Activated CD4-positive, alpha-beta T cell treated with anti-CD3 and anti-CD28 coated beads, Interleukin-2, amount 50 U/mL, for 1 hour (primary cell): ENCODE measurements at places on chromosomes 6 and 20.

DNA sequence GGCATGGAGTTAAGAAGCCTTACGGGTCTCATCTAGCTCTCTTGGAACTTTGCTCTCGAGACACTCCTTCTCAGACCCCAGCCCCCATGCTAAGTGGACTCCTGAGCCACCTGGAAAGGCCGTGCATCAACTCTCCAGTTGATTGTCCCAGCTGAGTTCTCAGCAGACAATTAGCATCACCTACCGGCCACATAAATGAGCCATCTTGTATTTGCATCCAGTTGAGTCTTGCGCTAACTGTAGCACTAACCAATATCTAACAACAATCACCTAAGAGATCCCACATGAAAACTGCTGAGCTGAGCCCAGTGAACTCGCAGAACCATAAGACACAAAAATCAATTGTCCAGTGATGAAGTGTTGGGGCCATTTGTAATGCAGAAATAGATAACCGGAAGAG, 49.7 kb downstream of the PCNA start:
- DNase-seq, result no peak

DNA sequence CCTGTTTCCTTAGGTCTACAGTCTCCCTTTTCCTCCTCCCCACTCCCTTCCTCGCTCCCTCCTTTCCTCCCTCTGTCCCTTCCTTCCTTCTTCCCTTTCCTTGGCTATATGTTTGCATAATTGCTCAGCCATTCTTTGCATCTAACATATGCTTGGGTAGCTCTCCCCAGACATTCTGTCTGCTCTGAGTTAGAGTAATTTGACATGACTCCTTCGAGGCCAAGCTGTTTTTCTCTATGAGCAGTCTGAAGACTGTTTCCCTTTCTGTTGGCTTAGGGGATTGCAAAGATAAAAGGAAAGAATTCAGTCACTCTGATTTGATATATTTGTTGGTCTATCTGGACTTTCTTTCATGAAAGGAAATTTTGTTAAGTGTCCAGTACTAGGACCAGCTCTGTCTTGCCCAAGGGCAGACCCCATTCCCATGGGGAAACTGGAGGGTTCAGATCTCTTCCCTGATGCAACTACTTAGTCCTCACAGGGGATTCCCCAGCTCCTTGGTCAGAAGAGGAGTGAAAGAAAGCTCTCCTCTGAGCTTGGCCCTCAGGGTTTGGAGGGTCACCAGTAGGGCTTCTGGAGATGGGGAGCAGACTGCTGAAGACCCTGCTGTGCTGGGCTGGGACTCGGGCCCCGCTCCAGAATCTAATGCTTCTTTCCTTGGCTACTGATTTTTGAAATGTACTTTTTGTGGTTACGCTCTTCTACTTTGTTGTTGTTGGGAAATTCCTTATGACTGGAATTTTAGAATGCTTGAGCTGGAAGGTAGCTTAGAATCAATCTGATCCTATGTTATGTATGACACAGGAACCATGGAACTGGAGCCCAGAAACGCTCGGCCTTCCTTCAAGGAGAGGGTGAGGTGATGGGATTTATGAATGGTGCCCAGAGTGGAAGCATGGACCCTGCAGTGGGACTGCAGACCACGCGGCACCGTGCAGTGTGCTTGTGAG, 63.7 kb upstream of the SLC22A23 start:
- no peak for DNase-seq

DNA sequence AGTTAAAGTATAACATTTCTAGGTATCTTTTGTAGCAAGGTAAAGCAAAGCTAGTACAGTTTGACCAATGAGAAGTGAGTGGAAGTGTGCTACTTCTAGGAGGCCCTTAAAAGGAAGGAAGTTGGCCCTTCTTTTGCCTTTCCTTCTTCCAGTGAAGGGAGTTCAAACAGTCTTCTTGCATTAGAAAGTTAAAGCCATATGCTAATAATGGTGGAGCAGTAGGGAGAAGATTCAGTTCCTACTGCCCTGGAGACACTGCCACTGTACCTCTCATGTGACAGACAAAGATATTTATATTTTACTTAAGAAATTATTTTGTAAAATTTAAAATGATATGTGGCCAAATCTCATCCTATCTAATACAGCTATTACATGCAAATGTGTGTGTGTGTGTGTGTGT, 26.0 kb upstream of the RCAN2 start:
- DNase-seq, result no peak

- DNase-seq, result peak; percentile 82
Measured at GRCh38 chr6:30730601-30731435, 10.7 kb downstream of the TUBB start.

DNA sequence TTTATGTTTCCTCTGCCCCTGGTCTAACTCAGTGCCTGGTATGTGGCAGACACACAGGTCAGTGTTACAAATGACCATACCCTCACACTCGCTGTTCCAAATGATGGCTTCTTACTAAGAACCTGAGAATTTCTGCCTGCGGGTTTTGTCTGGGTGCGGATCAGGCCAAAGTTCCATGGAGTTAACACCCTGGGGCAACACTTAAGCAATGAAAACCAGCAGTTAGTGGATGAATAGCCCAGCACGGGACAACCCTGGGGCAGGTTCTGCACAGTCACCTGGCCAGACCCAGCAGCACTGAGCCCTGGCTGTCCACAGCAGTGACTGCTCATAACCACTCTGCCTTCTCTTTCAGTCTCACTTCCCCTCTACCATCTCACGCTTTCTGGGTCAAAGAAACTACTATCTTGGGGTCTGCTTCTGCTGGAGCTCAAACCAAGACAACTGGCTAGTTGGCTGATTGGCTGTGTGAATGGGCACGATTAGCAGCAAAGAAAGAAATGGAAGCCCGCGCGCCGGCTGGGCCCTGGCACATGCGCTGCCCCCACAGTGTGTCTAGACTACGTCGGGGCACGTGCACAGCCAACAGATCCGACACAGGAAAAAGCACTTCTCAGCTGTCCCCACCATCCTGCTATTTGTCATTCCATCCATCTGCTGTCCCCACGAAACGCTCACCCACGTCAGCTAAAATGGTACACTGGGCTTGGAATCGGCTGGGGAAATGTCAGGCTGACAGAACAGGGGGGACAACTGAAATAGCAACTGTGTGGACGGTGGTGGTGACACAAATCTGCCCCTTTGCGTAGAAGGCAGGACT, 36.6 kb downstream of the MGME1 start:
- no peak for DNase-seq
